ENCODE measurements at places on chromosomes 6 and 20. TPM values are rescaled to one million over a fixed set of nuclear protein-coding genes. Genes with fewer than 3 reads are reported as not detected.

GRCh38 chr6:30238178-30238795 lies 25.1 kb upstream of the TRIM26 start:
- peaks cover 87% of the 10 kb centered on the region for H3K27me3 ChIP-seq
- no peaks in the 10 kb centered on the region for H3K36me3 ChIP-seq
- H3K27ac ChIP-seq, result no peak overlapping the region

DNA sequence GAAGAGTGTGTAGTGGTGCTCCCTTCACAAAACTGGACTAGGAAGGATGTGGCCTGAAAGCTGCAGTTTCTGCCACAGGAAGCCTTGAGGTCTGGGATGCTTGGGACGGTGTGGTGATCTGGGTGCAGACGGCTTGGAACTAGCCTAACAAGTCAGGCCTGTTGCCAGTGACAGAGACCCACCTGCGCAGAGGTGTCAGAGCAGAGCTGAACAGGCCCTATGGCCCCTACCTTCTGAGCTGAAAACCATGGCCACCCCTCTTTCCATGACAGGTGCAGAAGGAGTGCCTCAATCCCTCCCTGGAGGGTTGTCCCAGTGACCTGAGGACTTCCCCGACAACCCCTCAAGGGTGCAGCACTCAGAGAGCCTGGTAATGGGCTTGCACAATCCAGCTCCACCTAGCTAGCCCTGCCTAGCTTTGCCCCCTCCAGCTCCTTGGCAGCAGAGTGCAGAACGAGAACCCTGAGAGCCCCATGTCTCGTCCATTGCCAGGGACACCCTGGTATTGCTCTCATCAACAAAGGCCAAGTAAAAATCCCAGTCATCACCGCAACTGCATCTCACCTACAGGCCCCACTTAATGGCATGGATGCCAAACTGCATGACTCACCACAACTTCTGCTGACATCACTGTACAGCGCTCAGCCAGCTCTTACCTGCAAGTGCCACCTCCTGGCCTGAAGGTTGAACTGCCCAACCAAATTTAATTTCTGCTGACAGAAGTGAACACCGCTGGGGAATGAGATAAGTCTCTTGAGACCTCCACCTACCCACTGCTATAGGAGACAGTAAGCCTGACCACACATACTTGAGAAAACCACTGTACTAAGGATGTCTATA lies 563.1 kb downstream of the TFAP2A start:
- no peaks in the 10 kb centered on the region for H3K36me3 ChIP-seq
- no peak overlapping the region for H3K27ac ChIP-seq
- no peaks in the 10 kb centered on the region for H3K27me3 ChIP-seq
- peak; percentile 60 for DNase-seq

DNA sequence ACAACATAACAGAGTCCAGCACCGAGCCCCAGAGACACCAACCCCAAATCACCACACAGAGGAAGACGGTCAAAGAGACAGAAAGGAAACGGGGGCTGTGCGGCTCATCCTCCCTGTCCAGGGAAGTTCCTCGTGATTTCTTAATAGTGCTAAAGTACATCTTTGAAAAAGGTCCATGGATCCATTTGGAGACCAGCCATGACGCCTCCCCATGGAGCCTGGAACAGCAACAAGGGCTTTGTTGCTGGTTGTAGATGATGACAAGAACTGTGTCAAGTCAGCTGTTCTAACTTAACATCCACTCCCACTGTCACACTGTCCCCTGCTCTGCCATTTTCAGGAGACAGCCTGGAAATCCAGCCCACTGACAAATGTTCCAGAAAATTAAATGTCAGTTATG lies 99.7 kb downstream of the ATP9A start:
- DNase-seq, result no peak
- H3K4me3 ChIP-seq, result no peak overlapping the region
- peaks cover 26% of the 10 kb centered on the region for H3K36me3 ChIP-seq
- no peak overlapping the region for H3K27ac ChIP-seq
- no peaks in the 10 kb centered on the region for H3K27me3 ChIP-seq

DNA sequence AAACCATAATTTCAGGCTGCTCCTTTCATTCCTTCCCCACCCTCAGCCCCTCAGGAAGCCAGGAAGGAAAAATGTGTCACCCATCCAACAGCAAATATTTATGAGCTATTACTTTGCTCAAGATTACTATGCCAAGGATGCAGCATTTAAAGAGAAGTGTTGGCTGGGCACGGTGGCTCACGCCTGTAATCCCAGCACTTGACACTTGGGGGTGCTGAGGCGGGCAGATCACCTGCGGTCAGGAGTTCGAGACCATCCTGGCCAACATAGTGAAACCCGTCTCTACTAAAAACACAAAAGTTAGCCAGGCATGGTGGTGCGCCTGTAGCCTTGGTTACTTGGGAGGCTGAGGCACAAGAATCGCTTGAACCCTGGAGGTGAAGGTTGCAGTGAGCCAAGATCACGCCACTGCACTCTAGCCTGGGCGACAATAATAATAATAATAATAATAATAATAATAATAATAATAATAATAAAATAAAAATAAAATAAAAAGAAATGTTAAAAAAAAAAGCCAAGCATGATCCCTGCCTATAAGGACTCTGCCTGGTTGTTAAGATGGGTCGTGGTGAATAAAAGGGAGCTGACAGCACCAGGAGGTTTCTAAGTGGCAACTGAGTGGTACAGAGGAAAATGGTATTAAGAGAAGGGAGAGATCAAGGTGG lies 20.5 kb upstream of the TIAM2 start:
- H3K27me3 ChIP-seq, result no peaks in the 10 kb centered on the region
- H3K4me1 ChIP-seq, result peaks cover 8% of the 10 kb centered on the region
- peak overlapping the region; percentile 32 for H3K27ac ChIP-seq
- H3K36me3 ChIP-seq, result no peaks in the 10 kb centered on the region
- no peak overlapping the region for H3K4me3 ChIP-seq
- no peak for DNase-seq

Gene EDN1
- 24.7 TPM for total RNA-seq

DNA sequence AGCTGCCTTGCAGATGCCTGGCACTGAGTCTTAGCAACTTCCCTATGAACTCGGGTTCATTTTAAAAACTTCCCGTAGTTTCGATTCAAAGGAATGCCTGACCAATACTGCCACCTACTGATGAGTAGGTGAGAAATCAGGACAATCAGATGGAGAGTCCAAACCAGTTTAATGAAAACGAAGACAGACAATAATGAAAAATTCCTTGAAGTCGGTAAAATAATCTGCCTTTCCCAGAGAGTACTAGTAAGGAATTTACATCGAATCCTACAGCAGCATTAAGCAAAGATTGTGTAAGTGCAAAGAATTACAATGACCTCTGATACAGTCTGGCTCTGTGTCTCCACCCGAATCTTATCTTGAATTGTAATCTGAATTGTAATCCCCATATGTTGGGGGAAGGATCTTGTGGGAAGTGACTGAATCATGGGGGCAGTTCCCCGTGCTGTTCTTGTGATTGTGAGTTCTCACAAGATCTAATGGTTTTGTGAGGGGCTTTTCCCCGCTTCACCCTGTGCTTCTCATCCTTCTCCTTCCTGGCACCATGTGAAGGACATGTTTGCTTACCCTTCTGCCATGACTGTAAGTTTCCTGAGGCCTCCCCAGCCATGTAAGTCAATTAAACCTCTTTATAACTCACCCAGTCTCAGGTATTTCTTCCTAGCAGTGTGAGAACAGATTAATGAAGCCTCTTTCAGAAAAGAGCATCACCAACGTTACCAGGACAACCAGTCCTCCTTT lies 134.4 kb downstream of the ARHGAP18 start:
- H3K4me1 ChIP-seq, result peaks cover 13% of the 10 kb centered on the region
- no peaks in the 10 kb centered on the region for H3K27me3 ChIP-seq
- peaks cover 55% of the 10 kb centered on the region for H3K36me3 ChIP-seq

- H3K4me3 ChIP-seq, result no peak overlapping the region
- no peaks in the 10 kb centered on the region for H3K4me1 ChIP-seq
- H3K27ac ChIP-seq, result no peak overlapping the region
- H3K36me3 ChIP-seq, result no peaks in the 10 kb centered on the region
Observed at GRCh38 chr6:143611580-143611979, 66.2 kb upstream of the PHACTR2 start.

- H3K27ac ChIP-seq, result no peak overlapping the region
- DNase-seq, result peak; percentile 36
- H3K4me1 ChIP-seq, result peaks cover 12% of the 10 kb centered on the region
- peak overlapping the region; percentile 35 for H3K4me3 ChIP-seq
- H3K36me3 ChIP-seq, result no peaks in the 10 kb centered on the region
Observed at GRCh38 chr20:59063358-59064213, 21.0 kb upstream of the PRELID3B start.
